Gastrocnemius medialis (tissue), 4 donors: ENCODE measurements at places on chromosomes 6 and 20. TPM values are rescaled to one million over a fixed set of nuclear protein-coding genes. Genes with fewer than 3 reads are reported as not detected.

The HEBP2 gene
- total RNA-seq, result 81.5 TPM

The C6orf52 gene
- 2.8 TPM for total RNA-seq

The LTA gene
- not detected for total RNA-seq

The NRSN1 gene
- total RNA-seq, result not detected

The PYGB gene
- 36.3 TPM for total RNA-seq

The SLCO4A1 gene
- total RNA-seq, result 20.7 TPM

The OTOR gene
- not detected for total RNA-seq

The SLC17A3 gene
- not detected for total RNA-seq

The GSTA3 gene
- total RNA-seq, result not detected

- no peak for DNase-seq
Measured at GRCh38 chr6:40931931-40932330, 107.1 kb downstream of the UNC5CL start.

DNA sequence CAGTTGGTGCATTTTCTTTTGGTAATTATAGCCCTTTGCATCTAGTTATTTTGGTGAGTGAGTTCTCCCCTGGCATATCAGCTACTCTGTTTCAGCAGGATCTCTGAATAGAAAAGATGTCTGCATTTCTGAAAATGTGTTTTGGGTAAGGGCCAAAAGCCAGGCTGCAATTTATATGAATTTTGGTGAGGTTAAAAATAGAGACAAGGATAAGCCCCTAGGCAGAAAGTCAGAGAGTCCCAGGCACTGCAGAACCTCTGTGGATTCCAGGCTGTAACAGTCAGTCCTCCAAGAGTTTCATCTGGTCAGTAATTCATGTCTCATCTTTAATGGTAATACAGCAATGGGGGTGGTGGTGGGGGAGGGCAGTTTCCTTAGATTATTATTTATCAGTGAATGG lies 53.0 kb downstream of the HDGFL1 start:
- no peak for DNase-seq

DNA sequence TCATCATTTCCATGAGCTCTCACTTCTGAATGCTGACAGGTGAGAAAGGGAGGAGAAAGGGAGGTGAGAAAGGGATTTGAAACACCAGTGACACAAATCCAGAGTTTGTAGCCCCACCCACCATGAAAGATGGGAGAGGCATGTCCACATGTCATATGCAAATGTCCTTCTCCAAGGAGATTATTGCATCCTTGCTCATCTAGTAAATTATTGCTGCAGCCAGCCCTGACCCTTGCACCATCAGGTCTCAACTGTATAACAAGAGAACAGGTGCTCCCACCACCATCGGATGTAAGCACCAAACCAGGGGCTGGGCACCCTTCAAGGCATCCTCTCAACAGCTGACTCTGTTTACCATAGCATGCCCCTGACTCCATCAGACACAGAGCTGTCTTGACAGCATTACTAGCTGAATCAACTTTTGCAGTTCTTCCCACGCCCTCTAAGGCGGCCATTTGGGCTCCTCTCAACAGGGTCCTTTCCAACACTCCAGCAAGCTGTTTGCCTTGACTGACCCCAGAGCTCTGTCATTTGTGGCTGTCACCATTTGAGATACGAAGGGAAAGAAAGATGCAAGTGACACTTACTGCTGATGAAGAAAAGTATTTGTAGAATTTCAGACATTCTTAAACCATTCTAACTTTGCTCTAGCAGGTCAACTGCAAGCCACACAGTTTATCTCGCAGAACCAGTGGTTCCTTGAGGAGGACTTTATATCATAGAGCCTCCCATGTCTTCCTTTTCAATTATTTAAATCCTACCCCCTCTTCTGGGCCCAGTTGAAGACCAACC lies 14.2 kb downstream of the GFOD1 start:
- DNase-seq, result no peak

- DNase-seq, result no peak
Measured at GRCh38 chr6:163207431-163208383, 206.8 kb upstream of the QKI start.

- no peak for DNase-seq
Measured at GRCh38 chr20:44911264-44911921, 1.5 kb downstream of the PABPC1L start.

GRCh38 chr20:745683-746301 lies 22.5 kb downstream of the SLC52A3 start:
- no peak for DNase-seq

DNA sequence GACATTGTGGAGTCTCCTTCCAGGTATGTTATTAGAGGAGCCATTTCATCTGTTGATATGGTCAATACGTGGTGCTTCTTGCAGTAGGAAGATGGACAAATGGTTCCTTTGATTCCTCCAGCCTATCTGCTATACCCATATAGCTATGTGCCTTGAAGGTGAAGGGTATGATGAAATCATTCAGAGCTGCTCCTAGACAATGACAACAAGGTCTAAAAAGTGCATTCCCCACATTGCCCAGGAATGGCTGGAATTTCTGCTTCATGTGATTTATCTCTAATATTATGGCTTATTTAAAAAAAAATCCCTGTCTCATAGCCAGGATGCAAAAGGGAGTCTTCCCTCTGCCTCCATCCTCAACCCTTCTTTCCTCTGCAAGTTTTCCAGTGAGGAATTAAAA lies 14.1 kb downstream of the DAAM2 start:
- no peak for DNase-seq

DNA sequence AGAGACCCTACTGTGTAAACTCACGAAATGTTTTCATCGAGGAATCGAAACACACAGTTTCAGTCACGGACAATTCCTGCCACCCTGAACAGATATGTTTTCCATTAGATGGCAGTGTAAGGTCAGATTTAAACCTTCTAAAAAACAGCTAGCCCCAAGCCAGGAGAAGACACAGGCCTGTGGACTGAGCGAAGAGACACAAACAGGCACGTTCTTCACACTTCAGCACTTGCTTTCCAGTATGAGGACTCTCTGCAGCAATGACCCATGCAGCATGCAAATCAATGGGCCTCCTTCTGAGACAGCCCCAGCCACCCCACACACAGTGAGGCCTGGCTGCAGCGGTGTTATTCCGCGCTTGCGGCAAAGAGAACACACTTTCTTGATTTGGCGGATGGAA lies 31.9 kb downstream of the HUS1B start:
- DNase-seq, result no peak

DNA sequence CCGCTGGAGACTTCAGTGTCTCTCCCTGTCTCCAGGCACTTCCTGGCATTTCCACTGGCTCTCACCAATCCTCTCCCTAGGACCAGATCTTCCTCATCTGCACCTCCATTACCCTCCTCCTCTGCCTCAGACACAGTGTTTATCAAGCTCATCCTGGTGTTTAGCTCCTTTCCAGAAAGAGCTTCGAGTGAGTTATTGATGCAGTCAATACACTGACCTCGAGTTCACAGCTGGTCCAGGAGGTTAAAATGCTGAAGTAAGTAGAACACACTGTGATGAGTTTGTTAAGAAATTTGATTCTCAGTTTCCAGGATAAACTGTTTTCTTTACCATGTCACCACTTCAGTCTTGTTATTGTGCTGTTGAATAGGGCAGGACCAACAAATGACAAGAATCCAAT lies 42.1 kb upstream of the ARMC2 start:
- DNase-seq, result no peak

- no peak for DNase-seq
Measured at GRCh38 chr6:114569669-114570068, 226.8 kb upstream of the HS3ST5 start.

GRCh38 chr6:70622461-70622860 lies 45.2 kb upstream of the SMAP1 start:
- no peak for DNase-seq

DNA sequence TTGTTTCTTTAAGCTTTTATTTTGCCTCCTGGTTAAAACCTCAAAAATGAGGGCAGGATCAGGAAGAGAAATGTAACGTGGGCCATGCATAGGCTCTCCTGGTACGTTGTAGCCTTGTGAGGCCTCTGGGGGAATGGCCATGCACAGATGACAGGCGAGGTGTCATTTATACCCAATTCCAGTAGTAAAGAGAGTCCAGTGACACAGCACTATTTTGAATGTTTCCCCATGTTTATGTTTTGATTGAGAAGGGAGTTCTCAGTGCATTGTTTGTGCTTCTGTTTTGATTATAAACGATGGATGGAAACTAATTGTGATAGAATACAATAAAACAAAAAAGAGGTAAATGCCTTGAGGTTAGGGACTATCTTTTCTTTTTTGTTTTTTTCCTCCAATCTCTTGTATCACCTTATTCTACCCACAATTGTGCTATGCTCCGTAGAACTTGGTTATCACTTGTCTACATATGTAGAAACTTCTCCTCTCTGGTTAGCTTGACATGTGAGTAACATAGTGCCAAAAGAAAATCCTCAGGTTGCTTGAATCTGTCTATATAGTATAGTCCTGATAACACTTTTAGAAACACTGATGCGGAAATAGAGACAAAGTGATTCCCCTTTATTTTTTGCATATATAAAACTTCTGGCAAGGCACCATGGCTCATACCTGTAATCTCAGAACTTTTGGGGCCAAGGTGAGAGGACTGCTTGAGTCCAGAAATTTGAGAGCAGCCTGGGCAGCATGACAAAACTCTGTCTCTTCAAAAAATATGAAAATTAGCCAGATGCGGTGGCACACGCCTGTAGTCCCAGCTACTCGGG lies 6.9 kb upstream of the SMIM28 start:
- DNase-seq, result no peak

DNA sequence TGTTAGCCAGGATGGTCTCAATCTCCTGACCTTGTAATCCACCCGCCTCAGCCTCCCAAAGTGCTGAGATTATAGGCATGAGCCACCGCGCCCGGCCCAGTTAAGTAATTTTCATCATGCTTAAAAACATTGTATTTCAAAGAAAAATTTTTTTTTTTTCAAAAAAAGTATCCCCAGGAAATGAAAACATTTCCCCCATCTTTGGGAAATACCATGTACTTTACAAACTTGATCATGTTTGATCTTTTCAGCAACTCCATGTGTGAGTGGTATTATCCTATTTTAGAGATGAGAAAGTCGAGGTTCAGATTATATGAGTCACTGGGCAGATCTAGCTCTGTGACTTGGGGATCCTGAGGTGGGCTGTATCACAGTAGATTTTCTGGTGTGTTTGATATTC lies 11.8 kb downstream of the CHMP4B start:
- no peak for DNase-seq

GRCh38 chr20:63977739-63978276 lies 1.6 kb downstream of the SAMD10 start:
- peak; percentile 12 for DNase-seq
